ENCODE measurements at places on chromosomes 4 and X.

GRCh38 chr4:124890522-124890921 lies 178.0 kb upstream of the ANKRD50 start:
- no peak for DNase-seq

- no peak for DNase-seq
Measured at GRCh38 chr4:76640353-76640910, 205.4 kb downstream of the SHROOM3 start.

GRCh38 chrX:153779891-153780677 lies 757 bp upstream of the SRPK3 start:
- DNase-seq, result no peak

DNA sequence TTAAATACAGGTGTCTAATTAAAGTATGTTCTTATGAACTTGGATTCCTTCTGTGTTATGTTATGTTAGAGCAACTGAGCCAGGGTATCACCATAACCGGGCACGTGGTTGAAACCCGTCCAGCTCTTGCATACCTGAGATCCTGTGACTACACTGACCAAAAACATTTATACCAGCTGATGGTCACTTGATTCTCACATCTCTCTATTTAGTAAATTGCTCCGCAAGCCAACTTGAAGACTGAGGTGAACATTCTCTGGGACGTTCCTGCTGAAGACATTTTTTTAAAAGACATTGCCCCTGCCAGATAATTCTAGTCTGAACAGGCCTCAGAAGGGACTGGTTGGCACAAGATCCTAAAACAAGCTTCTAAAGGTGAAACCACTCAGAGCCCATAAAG lies 550.0 kb upstream of the DIPK2B start:
- no peak for DNase-seq

DNA sequence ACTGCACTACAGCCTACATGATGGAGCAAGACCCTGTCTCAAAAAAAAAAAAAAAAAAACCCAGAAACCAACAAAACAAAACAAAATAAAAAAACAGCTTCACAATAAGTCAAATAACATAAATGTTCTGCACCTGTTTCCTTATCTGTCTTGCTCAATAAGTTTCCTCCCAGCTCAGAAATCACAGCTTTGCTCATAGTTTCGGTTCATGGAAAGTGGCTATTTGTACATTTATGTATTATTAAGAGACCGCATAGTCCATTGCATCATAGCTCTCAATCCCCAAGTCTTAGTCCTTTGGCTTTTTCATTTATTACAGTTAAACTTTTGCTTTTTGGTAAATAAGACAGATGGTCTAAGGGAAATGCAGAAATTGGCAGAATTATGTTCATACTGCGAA lies 24.4 kb upstream of the CFAP299 start:
- DNase-seq, result no peak

DNA sequence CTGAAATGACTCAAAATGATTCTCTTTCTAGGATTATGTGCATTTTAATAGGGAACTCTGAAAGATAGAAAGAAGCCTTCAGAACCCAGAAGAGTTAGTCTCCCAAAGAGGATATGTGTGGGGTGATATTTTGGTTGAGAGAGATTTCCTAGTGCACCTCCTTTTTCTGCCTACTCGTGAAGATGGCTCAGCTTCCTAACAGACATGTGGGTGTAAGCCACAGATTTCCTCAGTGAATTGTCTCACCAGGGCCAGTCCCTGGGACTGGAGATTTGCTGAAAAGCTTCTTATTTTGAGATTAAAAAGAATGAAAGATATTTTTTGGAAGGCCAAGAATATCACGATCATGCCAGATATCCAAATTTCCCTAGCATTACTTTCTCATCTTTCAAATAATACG lies 42.8 kb downstream of the MAGEB17 start:
- no peak for DNase-seq

GRCh38 chr4:29320947-29321620 lies 1399.1 kb upstream of the PCDH7 start:
- DNase-seq, result no peak

DNA sequence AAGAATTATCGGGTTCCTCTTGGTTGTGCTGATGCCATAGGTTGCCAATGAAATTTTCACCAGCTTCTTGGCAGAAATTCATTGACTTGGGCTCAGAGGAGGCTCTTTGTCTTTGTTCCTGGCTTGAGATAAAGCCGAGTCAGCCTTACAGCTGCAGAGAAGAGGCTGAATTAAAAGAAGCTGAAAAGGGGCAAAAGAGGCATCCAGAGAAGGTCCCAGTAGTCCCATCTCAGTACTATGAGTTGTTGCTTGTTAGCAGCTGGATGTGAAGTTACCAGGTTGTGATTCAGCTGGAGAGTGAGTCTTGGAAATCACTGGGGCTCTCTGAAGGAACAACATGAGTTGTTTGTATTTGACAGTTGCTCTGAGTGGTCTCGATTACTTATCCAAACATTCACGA lies 59.7 kb downstream of the SMAD1 start:
- no peak for DNase-seq

GRCh38 chrX:30308263-30309138 lies 689 bp downstream of the NR0B1 start:
- no peak for DNase-seq

DNA sequence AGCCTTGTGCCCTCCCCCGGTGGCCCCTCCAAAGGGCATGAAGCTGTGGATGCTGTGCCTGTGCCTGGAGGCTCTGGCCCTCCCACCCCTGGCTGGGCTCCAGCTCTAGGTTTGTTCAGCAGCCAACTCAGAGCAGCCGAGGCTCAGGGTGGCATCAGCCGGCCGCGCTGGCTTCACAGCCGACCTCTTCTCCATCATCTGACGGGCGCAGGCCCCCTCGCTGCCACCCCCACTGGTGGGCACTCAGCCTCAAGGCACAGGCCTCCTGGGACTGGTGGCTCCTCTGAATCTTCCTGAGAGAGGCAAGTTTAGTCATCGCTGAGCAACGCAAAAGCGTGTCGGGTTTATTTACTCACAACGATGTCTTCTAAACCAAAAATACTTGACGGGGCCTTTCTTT lies 46.0 kb downstream of the PCGF3 start:
- DNase-seq, result no peak

DNA sequence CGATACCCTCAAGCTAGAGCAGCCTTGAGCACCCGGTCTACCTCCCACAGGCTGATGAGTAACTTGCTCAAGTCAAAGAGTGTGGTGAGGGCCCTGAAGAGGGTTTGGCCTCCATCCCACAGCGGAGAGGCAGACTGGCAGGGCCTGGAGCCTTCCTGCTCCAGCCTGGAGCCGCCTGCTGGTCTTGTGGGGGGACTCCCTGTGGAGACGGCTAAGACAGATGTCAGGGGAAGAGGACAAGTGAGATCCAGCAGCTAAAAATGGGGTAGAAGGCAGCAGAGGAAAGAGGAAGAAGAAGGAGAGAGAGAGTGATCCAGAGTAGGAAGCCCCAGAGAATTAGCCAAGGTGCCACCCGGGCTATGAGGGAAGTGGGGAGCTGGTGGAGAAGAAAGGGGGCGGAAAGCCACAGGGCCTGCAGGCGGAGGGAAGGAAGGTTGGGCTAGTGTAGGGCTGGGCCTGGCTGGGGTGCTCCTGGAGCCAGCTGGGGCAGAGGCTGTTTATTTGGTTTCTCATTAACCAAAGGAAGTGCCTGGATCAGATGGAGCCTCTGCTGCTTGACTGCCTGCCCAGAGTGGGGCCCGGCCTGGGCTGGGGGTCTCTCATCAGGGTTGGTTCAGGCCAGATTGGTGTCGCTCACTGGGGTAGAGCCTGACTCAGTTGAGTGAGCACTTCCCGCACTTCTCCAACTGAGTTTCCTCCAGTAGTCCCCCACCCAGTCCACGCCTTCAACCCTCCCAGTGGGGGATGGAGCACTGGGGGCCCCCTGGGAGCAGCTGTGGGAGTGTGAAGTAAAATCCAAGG lies 14.2 kb downstream of the EFNB1 start:
- peak; percentile 62 for DNase-seq

- DNase-seq, result no peak
Measured at GRCh38 chrX:127570276-127570675, 481.9 kb downstream of the ACTRT1 start.

DNA sequence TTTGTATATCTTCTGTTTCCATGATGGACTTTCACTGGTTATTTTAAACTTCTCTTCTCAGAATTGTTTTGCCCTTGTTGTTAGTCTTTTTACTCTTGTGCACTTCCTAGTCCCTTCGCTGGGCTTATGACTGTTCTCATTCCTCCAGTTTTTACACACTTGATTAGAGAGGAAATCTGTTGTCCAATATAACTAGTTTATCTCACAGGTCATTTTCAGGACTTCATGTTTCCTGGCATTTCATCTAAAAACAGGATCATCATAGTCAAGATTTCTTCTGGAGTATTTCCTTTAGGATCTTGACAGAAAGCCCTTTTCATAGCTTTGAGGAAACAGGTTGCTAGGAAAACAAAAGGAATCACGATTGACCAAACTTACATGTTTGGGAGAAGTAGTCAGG lies 3.0 kb downstream of the FNIP2 start:
- DNase-seq, result no peak

GRCh38 chr4:3070709-3071500 lies 3.4 kb downstream of the HTT-AS start:
- DNase-seq, result no peak

DNA sequence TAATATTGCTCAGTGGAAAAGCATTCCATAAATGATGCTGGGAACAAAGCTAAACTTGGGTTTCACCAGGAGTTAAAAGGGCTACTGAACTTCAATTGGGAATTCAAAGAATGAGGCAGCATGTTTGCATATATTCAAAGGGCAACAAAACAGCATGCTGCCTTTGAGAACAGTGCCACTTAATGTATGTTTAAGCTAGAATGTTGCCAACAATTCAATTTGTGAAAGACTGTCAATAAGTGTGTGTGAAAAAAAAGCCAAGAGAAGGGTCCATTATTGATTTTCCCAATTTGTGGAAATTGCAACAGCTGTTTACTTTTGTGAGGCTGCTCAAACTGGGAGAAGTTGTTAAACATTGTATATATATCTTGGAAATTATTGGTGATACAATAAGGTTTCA lies 701.9 kb upstream of the ACTRT1 start:
- DNase-seq, result no peak

DNA sequence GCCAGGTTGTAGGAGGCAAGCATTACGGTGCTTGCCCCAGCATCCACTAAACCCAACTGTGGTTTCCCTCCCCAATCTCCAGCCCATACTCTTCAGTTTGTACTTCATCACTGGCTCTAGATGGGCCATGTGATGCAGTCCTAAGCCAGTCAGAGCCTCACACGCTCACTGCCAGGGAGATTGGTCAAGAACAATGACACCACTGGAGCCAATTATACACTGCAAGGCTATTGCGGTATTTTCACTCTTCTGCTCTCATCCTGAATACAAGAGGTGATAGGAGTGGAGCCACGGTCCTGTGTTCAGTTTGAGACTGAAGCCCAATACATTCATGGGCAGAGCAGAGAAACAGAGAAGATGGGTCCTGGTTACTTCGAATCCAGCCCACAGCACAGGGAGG lies 58.4 kb downstream of the SEPSECS start:
- DNase-seq, result no peak

DNA sequence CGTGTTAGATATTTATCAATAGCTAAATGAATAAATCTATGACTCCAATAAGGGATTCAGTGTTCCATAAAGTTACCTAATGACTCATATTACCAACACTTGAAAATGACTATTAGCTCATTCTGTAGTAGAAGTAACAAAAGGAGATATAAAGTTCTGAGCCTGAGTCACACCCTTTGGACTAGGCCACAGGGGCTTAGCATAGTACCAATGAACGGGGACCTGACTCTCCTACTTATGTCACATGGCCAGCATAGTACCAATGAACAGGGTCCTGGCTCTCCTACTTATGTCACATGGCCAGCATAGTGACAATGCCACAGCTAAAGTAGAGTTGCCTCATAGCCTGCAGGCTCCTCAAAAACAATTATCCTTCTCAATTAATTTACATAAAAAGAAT lies 43.7 kb downstream of the MAGEB16 start:
- no peak for DNase-seq

GRCh38 chrX:41468647-41469323 lies 21.6 kb downstream of the NYX start:
- DNase-seq, result no peak

GRCh38 chr4:77959566-77960338 lies 97.1 kb downstream of the MRPL1 start:
- no peak for DNase-seq

GRCh38 chrX:154040307-154040756 lies 20.6 kb upstream of the IRAK1 start:
- no peak for DNase-seq

GRCh38 chrX:53449632-53450031 lies 15.5 kb upstream of the HSD17B10 start:
- no peak for DNase-seq

DNA sequence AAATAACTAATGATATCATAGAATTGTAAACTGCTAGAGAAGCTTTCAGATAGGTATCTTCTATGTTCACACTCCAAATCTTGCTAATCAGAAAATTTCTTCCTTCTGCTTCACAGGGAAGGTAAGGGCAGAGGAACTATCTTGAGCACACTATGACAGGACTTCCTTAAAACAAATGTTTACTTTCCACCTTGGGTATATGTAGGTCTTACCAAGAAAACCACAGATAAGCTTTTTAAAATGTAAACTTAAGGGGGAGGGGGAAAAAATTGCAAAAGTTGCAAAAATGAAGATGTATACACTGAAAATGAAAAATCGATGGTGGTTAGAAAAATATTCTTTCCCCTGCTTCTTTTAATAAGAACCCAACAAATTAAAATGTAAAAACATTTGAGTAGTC lies 30.9 kb downstream of the YTHDC1 start:
- DNase-seq, result no peak

GRCh38 chr4:41471126-41472071 lies 66.6 kb upstream of the LIMCH1 start:
- no peak for DNase-seq

DNA sequence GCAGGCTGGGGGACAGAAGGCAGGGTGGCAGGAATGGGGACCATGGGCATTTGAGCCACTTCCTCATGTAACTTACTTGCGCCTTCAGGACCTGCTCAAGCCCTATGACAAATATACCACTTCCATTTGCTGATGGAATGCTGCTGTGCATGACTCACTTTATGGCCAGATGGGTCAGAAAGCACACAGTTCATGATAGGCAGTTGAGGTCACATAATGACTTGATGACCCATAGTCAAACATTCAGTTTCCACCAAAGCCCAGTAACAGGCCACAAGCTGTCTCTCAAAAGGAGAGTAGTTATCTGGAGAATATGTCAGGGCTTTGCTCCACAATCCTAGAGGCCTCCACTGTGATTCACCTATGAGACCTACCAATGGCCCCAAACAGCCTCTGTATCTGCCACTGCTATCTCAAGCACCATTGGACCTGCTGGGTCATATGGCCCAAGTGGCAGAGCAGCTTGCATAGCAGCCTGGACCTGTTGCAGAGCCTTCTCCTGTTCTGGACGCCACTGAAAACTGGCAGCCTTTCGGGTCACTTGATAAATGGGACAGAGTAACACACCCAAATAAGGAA lies 5.3 kb upstream of the PAPSS1 start:
- DNase-seq, result no peak

- DNase-seq, result no peak
Measured at GRCh38 chrX:69431420-69431819, 72.7 kb upstream of the NALF2 start.
